ENCODE measurements at places on chromosomes 11 and 22.

DNA sequence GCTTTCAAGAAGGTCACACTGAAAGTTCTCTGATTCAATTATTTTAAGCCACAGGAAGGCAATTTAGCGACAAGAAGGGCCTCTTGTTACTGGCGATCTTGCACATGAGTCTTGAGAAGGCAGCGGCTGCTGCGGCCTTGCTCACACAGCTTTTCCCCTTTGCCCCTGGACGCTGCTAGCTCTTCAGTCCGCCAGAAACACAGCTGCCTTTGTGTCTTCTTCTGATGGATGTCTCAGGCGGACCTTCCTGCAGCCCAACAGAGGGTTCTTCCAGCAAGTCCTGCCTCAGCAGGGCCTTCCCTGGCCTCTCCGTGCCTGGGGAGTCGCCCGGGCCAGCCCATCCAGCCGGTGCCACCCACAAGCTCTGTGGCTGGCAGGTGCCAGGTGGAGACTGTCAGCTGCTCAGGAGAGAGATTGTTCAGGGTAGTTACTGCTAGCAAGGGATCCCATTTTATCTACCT, 59.4 kb downstream of the PKNOX2 start:
- DNase-seq, result no peak

DNA sequence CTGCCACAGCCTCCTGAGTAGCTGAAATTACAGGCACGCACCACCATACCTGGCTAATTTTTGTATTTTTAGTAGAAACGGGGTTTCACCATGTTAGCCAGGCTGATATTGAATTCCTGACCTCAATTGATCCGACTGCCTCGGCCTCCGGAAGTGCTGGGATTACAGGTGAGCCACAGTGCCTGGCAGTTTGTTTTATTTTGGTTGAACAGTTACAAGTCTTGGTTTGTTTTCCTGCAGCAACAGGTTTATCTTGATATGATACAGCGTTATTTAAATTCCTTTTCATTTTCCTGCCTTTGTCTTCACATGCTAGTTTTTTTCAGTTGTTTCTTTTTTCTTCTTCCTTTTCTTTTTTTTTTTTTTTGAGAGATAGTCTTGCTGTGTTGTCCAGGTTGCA, 4.0 kb upstream of the SLC3A2 start:
- no peak for DNase-seq

- no peak for DNase-seq
Observed at GRCh38 chr11:127003260-127003981, 2.9 kb upstream of the KIRREL3 start.

GRCh38 chr22:31342389-31343140, 3.6 kb downstream of the PATZ1 start:
- no peak for DNase-seq

- no peak for DNase-seq
Observed at GRCh38 chr11:15707971-15708370, 593.2 kb downstream of the INSC start.

DNA sequence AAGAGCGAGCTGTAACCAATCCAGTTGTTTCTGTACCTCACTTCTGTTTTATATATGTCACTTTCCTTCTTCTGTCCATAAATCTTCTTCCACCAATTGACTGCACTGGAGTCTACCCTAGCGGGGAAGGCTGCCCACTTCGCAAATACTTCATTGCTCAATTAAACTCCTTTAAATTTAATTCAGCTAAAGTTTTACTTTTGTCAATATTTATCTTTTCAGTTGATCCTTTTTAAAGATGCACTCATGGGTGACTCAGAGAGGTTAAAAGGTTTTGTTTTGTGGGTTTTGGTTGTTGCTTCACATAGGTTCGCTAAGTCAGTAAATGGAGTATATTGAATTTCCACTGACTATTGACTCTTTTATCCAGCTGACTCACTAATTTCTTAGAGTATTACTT, 597.2 kb downstream of the DLG2 start:
- no peak for DNase-seq

GRCh38 chr11:64263021-64263946, 12.0 kb downstream of the PLCB3 start:
- no peak for DNase-seq

DNA sequence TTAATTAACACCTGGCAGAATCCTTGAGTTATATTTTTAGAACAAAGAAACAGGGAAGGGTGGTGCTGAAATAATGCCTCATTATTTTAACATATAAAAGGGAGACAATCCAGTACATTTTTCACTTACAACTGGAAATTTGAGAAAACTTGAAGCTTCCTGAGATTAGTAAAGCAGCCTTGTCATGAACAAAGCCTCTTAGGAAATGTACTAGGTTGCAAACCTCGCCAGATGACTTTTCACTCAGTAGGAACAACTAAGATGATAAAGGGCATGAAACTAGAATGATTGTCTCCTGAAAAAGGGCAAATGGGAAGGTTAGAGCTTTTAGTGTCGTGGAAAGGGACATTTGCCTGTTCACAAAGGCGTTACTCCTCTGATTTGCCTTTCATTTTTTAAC, 289.6 kb downstream of the ETS1 start:
- DNase-seq, result no peak

DNA sequence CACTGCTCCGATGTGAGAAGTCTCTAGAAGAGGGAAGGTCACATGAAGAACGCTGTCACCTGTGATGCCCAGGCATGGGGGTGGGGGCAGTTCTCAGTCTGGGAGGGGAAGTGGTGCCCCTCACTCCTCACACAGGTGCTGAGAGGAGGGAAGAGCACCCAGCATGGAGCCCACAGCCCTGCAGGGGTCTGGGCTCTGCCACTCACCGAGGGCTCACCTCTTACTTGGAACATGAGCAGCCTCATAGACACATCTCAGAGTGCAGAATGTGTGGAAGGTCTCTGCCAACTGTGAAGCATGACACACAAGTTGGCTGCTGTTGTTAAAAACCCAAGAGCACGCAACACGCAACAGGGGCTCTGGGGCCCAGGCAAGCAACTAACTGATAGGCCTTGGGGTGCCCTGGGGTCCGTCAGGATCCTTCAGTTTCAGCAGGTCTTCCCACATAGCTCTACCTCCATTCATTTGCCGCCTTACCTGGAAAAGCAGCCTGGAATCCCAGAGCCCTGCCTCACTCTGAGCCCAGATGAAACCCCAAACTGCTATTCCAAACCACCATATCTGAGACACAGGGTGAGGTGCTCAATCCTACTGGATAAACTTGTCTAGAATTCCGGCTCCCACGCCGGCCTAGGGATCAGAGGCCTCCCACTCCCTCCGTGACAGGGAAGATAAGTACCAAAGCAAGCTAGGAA, 17.5 kb upstream of the TMPRSS4 start:
- DNase-seq, result no peak

GRCh38 chr11:2778630-2779498, 79.1 kb upstream of the KCNQ1OT1 start:
- DNase-seq, result no peak

DNA sequence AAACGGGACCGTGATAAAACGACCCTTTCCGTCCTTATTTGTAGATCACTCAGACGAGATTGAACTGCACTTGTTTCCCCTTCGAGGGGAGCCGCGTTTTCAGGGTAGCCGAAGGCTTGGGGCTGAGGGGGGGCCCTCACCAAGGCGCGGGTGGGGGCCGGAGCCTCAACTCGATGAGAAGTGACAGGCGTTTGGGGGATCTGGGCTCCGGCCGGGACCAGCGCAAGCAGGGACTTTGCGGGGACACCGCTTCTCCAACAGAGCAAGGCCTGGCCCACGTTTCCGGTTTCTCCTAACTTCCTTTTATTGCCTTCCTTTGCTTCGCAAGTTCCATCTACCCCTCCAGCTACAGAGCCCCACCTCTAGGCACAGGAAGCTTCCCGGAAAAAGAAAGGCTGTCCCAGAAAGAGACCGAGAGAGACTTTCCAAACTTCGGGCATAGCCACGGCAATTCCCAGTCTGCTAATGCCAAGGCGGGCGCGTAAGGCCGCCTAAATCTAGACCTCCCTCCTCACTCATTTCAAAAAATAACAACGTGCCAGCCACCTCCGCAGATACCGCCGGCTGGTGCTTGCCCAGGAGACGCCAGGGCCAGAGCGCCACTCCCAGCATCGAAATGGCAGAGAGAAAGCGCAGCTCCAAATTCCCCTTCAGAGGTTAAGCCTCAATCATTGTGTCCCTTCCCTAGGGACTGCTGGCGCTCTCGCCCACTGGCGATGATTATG, 6.6 kb downstream of the PAX6 start:
- DNase-seq, result no peak

DNA sequence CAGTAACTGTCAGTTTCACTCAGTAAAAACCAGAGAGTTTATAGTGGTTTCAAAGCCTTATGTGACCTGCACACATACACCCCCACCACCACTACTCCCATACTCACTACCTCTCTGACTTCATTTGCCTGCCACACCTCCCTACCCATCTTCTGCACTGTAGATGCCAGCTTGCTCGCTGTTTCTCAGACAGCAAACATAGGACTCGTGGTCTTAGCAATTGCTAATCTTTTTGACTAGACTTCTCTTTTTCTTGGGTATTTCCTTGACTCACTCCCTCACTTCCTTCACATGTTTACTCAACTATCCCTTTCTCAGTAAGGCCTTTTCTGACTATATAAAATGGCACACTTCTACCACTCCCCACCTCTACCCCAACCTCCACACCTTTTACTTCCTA, 27.8 kb downstream of the CEP295 start:
- DNase-seq, result no peak

DNA sequence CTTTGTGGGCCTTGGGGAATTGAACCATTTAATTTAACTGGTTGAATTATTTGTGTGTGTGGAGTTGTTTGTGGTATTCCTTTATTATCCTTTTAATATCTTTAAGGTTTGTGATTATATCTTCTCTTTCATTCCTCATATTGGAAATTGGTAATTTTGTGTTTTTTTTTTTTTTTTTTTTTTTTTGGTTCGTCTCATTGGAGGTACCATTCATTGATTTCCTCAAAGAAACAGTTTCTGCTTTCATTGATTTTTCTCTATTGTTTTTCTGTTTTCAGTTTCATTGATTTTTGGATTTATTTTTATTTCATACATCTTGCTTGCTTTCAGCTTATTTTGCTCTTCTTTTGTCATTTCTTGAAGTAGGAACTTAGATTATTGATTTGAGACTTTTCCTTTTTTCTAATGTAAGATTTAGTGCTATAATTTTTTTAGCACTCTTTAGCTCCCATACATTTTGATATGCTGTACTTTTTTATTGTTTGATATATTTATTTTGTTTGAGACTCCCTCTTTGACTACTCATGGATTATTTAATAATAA, 31.0 kb upstream of the MAPK1 start:
- no peak for DNase-seq

DNA sequence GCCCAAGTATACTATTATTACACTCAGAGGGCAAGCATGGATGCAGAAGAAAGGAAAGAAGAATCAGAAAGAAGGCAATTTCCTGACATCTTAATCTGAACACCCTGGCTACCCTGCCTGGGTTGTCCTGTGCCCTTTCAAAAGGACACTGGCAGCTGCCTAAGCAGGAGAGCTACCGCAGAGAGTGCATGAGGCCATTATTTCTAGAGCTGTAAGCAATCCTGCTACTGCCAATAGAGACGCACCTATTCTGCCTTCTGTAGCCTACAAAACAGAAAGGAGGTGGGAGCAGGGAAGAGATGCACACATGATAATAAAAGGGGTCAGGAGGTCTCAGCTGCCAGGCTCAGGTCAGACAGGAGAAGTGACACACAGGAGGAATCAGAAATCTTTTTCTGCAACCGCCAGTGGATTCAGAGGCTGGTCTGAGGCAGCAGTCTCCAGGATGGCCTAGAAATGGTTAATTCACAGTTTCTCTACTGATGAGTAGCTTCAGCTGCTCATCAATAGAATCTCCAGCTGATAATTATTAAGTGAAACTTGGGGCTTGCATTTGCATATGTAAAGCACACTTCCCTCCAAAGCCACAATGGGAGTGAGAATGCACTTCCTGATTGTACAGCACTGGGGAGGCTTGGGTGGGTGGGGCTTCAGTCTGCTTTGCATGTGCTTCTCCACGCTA, 253.9 kb downstream of the LARGE1 start:
- DNase-seq, result no peak

GRCh38 chr11:115206365-115207022, 297.7 kb downstream of the CADM1 start:
- no peak for DNase-seq

DNA sequence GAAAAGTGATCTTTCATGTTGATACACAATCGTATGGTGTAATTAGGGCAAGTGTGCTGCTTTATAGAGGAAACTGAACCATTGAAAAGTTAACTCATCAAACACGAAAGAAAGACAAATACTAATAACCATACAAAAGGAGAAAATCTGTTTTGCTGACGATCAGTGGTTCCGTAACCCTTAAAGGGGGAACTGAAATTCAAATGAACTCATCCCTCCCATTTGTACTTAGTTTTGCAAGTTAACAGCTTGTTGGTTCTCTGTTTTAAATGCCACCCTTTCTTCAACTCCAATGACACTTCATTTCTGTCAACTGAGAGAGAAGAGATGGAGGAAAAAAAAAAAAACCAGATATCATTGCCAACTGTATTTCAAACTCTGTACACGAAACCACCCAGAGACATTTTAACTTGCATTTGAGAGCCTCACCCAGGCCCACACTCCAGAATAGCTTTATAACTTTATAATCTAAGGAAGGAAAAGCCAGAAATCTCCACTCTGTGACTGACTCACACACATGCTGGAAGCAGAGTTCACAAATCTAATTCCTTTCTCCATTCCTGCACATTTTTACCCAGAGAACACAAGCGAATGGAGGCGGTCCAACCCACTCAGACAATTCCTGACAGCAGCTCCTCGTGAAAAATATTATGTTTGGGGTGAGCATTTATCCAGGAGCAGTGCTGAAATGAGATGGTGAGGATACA, 17.4 kb upstream of the CSNK2A3 start:
- DNase-seq, result no peak

DNA sequence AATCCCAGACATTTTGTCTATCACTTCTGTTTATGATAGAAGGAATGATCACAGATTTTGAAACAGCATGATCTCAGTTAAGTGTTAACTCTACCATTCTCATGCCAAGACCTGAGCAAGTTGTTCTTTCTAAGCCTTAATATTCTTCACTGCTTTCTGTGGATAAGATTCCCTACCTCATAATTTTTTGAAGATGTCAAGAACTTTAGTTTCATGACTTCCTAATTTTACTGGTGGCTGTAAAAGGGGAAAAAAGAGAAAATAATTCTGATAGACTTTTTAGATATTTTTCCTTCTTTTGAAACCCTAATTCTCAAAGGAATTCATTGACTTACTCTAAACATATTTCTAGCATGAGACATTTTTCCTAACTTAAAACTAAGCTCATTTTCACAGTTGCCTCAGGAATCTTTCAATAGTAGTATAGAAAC, 520.0 kb upstream of the LUZP2 start:
- no peak for DNase-seq

DNA sequence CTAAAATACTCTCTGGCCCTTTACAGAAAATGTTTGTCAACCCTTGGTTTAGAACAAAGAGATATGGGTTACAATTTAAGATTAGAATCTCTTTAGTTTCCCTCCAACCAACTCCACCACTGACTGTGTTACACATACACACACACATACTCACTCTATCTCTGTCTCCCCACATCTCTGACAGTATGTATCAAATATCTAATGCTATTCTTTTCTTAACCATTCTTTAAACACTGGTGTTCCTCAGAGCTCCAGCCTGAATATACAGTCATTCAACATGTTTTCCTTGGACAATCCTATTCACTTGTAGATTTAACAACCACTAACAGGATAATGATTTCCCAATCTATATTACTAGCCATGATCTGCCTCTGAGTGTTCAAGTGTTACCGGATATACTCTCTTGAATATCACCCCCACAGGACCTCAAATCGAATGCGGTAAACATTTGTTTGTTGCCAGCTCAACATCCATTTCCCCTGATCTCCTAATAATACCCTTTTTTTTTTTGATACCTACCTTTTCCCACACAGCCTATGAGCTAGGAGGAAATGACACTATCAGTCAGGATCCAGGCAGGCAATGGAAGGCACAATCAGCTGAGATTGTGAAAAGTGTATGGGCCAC, 6.1 kb downstream of the MPZL3 start:
- no peak for DNase-seq

- DNase-seq, result no peak
Observed at GRCh38 chr22:36221799-36222751, 17.3 kb downstream of the APOL2 start.

Measured in SK-N-MC (cell line).